ENCODE measurements at places on chromosomes 4 and X.

DNA sequence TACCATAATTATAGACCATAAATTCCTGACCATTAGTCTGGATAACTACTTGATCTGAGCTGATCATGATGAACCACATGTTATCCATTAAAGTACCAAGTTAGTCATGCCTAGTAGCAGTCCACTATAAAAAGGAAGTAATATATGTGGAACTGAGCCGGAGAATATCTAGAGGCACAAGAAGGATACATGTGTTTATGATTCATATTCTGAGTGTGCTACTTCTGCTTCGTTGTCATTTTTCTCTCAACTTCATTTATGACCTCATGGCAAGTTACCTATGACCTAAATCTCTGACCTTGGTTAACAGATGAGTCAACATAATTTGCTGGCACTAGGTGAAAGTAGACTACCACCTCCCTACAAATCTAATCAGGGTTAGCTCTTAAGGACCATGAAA is 56.5 kb upstream of the ANKRD17 start:
- DNase-seq, result no peak

GRCh38 chrX:15515931-15516330 is 15.3 kb downstream of the BMX start:
- no peak for DNase-seq

DNA sequence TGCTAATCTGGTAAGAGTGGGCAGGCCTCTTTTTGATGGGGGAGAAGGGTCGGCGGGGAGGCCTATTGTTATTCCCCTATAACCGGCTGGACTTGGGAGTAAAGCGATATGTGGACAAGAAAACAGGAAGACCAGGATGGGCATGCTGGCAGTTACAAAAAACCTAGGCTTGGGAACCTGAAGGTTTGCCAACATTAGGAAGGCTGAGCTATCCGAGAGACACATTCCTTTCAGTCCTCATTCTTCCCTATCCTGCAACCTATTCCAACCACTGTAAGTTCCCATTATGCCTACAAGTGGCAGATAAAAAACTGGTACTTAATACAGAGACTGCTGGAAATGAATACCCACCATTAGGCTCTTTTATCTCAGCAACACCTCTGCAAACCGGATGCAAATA is 32.4 kb upstream of the CT47C1 start:
- DNase-seq, result no peak

DNA sequence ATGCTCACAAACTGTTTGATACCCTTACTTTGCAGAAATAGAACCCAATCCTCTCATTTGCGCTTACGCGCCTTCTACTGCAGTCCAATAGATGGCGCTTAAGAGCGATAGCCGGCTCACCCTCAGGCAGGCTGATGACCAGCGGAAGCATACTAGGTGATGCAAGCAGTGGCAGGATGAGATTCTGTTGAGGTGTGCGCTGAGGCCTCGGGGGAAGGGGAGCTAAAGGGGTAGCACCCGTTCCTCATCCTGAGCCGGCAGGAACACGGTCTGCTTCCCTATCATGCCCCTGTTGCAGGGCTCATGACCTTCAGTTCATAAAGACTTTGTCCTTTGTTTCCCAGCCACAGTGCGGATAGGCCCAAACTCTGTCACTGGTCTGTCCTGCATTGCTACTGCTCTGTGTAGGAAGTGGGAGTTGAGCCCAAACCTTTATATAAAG is 628.9 kb downstream of the TLL1 start:
- DNase-seq, result no peak

- no peak for DNase-seq
Observed at GRCh38 chr4:184099535-184099966, 118.1 kb downstream of the ENPP6 start.

- no peak for DNase-seq
Observed at GRCh38 chr4:52751487-52751911, 274 bp upstream of the ERVMER34-1 start.

- no peak for DNase-seq
Observed at GRCh38 chrX:22203186-22203585, 69.5 kb upstream of the CBLL2 start.
